BE2C (cell line): ENCODE measurements at places on chromosomes 16 and 17.

- no peak for DNase-seq
Measured at GRCh38 chr16:84611041-84611440, 6.8 kb downstream of the COTL1 start.

DNA sequence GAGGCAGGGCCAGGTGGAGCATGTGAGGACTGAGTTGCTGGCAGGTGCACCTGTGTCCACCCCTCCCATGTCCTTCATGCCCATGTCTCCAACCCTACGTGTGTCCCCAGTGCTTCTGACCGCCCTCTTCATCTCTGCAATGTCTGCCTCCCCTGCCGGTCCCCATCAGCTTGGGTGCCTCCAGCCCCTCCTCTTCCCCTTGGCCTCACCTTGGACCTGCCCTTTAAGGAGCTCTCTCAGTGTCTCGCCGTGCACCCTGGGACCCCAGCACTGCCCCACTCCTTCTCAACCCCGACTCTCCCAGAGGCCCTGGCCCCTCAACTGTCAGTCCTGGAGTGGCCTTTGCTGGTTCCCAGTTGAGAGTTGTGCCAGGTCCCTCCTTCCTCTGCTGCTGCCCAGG, 15.0 kb downstream of the RIPOR1 start:
- no peak for DNase-seq

DNA sequence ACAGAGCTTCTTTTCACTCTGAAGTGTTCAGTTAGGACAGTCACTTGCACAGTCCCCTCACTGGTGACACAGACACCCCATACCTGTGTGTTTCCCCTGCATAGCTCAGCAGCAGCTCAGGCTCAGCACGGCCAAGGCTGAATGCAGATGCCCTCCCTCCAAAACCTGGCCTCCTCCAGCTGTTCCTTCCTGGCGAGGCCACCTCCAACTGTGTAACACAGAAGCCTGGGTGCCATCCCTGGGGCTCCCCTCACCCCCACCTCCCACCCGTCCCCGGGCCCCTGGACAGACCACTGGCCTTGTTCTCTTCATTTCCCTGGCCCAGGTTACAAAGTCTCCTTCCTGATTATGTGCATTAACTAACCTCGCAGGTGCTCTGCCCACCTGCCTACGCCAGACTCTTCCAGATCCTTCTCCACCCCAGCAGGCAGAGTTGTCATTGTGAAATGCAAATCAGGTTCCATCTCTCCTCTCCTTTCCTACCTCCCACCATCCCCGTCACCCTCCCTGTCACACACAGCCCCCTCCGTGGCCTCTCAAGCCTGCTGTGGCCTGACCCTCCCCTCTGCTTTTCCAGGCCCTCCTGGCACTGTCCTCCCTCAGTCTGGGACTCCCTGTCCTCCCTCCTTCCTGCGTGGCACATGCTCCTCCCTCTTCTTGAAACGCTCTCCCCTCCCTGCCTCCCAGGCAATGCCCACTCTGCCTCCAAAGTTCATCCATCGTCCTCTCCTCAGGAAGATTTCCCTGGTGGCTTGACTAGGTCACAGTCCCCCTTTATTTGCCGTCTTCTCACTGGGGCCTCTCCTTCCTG, 26.4 kb downstream of the MLYCD start:
- no peak for DNase-seq

DNA sequence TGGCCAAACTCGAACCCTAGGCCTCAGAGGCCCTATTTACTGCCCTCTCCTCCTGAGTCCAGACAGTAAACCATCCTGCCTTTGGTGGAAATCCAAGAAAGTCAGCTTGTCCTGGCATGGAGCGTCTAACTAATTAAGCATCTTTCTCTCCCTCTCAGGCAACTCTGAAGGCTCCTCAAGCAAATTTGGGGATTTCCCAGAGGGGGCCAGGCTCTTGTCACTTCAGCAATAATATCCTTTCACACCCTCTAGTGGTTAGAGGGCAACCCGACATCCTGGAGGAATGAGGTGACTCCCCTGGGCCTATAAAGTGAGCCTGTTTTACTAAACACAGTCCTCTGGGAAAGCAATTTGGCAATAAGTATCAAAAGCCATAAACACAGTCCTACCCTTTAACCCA, 60.4 kb downstream of the NOG start:
- DNase-seq = no peak

- no peak for DNase-seq
Measured at GRCh38 chr16:55203570-55203969, 120.4 kb upstream of the IRX6 start.

DNA sequence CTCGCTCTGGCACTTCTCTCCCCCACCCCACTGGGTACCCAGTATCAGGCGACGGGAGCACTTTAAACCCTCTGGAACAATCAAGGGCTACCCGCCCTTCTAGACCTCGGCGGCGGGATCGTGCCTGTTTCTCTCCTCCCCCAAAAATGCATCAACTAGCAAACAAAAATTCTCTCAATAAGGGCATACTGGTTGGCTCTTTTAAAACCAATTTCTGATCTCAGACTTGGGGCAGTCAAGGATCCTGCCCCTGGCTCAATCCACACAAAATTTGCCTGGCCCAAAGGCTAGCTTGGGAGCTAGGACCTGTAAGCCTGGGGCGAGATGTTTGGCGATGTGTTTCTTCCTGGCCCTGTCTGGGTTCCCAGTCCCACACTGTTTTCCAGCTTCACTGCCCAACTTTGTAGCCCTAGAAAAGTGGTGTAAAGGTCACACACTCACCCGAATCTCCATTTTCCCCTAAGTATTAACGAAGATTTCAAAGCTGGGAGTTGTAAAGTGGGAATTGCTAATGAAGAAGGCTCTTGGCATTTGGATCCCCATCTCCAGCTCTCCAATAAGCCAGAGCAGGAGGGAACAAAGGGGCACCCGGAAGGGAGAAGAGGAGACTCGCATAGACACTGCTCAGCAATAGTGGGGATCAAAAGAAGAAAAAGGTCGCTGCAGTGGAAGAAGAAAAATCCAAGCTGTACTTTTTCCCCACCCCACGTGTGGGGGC, 14.4 kb upstream of the HOXB2 start:
- no peak for DNase-seq

- no peak for DNase-seq
Measured at GRCh38 chr17:45040459-45040858, 11.0 kb downstream of the DCAKD start.

DNA sequence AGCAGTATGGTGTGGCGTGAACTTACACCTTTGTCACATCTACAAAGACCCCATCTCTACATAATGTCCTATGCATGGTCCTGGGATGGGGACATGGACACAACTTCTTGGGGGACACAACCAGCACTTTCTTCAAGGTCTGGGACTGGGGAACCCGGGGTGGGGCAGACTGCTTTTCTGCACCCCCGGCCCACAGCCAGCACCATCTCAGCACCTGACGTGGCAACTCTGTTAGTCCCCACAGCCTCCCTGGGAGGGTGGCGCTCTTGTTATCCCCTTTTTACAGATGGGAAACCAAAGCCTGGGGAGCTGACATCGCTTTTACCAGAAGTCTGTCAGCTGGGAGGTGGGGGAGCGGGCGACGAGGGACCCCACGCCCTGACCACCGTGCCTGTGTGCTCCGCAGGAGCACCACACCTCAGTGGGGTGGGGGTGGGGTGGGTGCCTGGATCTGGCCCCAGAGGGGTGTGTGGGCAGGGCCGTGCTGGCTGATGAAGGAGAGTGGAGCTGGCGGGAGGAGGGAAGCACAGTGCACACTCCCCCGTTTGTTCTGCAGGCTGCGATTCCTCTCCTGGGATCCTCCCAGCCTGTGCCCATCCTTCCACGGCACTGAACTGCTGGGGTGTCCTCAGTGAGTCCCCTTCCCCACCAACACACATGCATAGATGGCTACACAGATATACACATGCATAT, 115.4 kb upstream of the GSE1 start:
- DNase-seq = no peak

DNA sequence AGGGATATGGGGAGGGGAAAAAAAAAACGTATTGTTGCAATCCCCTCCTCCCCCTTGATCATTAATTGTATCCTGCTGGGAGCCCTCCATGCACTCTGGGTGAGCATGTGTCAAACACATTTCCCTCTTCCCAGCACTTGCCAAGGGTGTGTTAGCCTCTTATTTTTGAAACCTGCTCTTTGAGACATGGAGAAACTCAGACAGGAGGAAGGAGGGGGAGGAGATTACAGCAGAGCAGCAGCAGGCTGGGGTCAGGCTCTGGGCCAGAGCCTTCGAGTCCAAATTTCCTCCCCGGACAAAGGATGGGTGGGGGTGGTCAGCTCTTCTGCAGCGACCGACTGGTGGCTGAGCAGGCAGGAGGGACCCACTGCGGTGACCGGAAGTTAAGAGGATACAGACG, 64.7 kb downstream of the SOX9 start:
- DNase-seq = no peak

GRCh38 chr17:29401258-29401657, 11.1 kb downstream of the TAOK1 start:
- DNase-seq = no peak

DNA sequence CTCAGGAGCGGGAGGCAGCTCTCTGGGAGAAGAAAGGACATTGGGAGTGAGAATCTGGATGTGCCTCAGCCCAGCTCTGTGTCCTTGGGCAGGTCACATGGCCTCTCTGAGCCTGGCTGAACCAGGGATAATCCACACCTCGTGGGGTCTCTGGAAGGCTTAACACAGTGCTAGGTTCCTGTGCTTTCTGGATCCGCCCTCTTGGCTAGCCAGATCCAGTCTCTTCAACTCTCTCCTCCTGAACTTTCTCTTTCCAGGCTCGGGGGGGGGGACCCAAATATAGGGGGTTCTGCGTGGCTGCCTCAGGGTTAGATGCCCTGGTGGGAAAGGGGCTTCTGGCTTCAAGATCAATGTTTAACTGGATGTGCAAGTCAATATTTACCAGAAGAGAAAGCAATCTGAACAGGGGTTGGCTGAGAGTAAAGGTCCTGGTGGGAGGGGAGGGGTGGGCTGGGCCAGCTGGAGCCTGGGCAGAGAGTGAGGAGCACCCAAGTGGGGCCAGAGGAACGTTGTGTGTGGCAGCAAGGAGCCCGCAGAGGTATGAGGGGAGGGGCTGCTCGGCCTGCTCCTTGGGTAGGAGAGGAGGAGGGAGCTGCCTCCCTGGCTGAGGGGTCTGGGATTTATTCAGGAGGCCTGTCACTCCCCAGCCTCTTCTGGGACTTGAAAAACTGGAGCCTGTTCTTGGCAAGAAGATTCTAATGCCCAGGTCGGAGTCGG, at the start of gene SERPINF2:
Gene SERPINF2, plus strand, starts transcription at position 501 of the 717 bp plus-strand sequence. CDS start 2,125 bp downstream, outside the sequence.
- no peak for DNase-seq

- DNase-seq = no peak
Measured at GRCh38 chr16:87160701-87161337, 156.4 kb downstream of the C16orf95 start.

GRCh38 chr17:8012996-8013640, 10.7 kb downstream of the GUCY2D start:
- no peak for DNase-seq

GRCh38 chr17:66459811-66460270, 157.4 kb downstream of the PRKCA start:
- no peak for DNase-seq

DNA sequence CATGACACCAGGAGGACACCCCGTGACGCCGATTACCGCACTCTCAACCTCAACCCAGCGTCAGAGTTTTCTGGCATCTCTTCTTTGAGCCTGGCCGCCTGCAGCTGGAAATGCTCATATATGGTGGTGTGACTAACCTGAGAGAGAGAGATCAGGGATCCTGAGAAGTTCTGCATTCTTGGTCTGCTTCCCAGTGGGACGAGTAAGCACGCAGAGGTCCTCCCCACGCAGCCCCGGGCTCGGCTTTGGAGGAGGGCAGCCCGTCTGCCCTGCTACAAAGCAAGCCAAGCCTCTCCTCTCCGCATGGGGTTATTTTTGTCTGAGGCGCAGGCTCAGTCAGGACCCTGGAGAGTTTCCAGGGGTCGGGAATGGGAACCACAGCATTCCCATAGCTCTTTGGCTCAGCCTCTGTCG, 16.5 kb downstream of the CRISPLD2 start:
- DNase-seq = no peak
